ENCODE measurements at places on chromosomes 2 and 18. TPM values are rescaled to one million over a fixed set of nuclear protein-coding genes. Genes with fewer than 3 reads are reported as not detected.

GRCh38 chr2:191303140-191304005 lies 58.2 kb downstream of the MYO1B start:
- DNase-seq = no peak

DNA sequence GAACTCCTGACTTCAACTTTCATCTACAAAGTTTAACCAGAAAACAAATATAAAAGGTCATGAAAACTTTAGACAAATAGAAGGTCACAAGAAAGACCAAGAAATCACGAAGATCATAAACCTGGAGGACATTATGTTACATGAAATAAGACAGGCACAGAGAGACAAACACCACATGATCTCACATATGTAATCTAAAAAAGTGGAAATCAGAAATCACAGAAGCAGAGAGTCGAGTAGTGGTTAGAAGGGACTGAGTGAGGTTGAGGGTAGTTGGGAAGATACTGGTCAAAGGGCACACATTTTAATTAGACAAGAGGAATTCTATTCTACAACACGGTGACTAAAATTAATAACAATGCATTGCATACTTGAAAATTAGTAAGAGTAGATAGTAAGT lies 1.4 kb downstream of the GCFC2 start:
- DNase-seq = no peak

- DNase-seq = no peak
Measured at GRCh38 chr2:39873586-39873985, 94.5 kb upstream of the THUMPD2 start.

GRCh38 chr2:152047824-152048471 lies 50.9 kb downstream of the CACNB4 start:
- peak; percentile 12 for DNase-seq

DNA sequence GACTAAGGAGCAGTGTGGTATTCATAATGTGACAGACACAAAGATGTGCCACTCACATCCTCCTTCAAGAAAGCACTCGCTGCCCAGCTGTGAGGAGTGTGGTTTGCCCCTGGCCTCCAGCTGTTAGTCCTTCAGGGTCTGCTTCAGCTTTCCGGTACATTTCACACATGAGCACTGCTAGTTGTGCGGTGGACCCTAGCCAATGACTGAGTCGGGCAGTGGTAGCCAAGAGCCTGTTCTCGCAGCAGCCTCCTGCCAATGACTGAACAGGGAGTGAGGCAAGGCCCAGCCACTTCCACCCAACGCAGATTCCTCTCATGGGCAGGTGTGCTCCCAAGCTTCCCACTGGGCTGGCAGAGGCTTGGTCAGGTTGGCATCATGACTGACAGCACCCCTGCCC lies 254.3 kb downstream of the RBM43 start:
- DNase-seq = no peak

The CHRND gene
- total RNA-seq = not detected
